Amygdala (tissue), 56 donors: ENCODE measurements at places on chromosomes 4 and X.

DNA sequence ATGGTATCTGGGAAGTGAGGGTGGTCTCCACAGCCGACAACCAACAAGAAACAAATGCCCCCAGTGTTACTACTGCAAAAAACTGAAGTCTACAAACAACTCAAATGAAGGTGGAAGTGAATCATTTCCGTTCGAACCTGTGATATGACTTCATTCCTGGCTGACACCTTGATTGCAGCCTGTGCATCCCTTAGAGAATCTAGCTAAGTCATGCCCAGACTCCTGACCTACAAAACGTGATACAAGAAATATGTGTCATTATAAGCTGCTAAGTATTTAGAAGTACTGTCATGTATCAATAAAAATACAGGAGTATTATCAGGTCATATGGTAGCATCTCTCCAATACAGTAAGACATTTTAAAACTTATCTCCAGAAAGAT is 959.7 kb upstream of the LCORL start:
- DNase-seq = no peak

- no peak for DNase-seq
Measured at GRCh38 chr4:43047058-43047457, 154.5 kb downstream of the GRXCR1 start.

DNA sequence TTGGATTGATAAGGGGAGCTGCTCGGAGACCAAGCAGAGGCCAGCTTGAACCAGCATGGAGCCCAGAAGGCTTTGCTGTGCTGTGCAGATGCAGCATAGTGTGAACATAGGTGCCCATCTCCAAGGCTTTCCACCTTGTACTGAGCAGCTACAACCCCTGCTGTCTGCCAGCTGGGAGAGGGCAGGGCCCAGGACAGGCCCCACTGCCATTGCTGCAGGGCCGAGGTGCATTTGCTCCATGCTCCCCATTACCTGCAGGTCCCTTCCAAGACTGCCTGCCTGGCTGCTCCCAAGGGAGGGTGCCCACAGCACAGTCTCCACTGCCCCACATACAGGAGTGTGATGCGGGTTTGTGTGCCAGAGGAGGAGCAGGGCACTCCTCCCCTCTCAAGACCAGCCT is 1016.0 kb upstream of the INTU start:
- DNase-seq = no peak

DNA sequence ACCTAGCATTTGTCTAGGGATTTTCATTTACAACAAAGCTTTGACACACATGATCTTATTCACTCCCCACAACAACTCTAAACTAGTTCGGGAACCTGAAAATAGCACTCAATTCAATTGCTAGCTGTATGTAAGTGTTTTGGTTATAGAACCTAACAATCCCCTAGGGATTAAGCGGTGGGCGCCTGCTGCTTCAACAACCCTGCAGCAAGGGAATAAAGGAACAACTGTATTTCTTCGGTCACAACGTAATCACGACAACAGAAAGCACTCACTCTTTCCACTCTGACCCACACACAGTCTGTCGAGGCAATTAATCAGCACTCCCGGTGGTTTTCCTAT is 674 bp upstream of the DIAPH2 start:
- DNase-seq = no peak

GRCh38 chrX:20217271-20217670 is 49.4 kb downstream of the RPS6KA3 start:
- no peak for DNase-seq

GRCh38 chr4:87310691-87311335 is 11.9 kb downstream of the HSD17B13 start:
- DNase-seq = no peak

GRCh38 chr4:183118585-183118984 is 19.5 kb downstream of the WWC2 start:
- DNase-seq = no peak

- DNase-seq = no peak
Measured at GRCh38 chr4:122379239-122379638, 428 bp downstream of the ADAD1 start.

- no peak for DNase-seq
Measured at GRCh38 chrX:17025621-17026302, 79.3 kb downstream of the REPS2 start.

GRCh38 chr4:159764343-159764952 is 661.6 kb downstream of the RAPGEF2 start:
- DNase-seq = no peak

GRCh38 chr4:185879666-185880312 is 67.8 kb upstream of the SORBS2 start:
- no peak for DNase-seq

DNA sequence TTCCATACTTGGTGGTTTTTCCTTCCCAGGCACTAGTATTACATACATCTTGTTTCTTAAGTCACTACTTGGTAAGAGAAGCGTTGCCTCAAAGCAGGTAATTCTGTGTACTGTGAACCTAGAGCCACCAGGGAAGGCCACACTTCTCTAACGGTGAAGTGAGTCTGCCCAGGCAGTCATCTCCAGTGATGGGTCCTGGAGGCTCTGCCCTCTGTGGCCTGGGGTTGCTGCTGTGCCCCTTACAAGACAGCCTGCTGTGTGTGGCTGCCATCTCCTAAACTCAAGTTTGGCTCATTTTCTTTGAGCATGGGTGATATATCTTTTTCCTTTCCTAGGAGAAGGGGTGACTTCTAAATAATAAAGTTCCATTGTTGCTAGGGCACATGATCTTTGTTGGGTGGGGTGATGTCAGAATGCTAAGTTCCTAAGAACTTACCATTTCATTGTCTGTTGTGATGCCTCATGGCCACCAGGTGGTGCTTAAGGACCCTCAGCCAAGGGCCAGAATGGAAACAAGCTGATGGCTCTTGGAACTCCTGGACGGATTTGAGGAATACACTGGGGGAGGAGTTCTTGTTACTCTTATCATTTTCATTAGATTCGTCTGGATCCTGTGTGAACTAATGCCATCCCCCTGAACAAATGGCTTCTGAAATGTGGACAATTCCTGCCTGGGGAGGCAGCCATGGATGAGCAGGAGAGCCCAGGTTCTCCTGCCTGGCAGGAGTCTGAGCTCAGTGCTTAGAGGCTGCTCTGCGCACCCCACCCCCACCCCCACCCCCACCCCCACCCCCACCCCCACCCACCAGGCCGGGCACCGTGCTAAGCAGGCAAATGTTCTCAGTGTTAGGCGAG is 41.1 kb upstream of the WDR1 start:
- no peak for DNase-seq
